ENCODE measurements at places on chromosomes 5 and 9. TPM values are rescaled to one million over a fixed set of nuclear protein-coding genes. Genes with fewer than 3 reads are reported as not detected.

The FBP1 gene
- not detected for total RNA-seq

The CD180 gene
- total RNA-seq = 0.06 TPM

The RAB3C gene
- total RNA-seq = not detected

The RLN2 gene
- total RNA-seq = not detected

The NME5 gene
- total RNA-seq = 2.6 TPM

All from cardiac ventricle fibroblast (primary cell).